ENCODE measurements at places on chromosomes 6 and 20.

GRCh38 chr6:137800762-137801161, 66.3 kb upstream of the TNFAIP3 start:
- no peak for DNase-seq

- DNase-seq: peak; percentile 36
Observed at GRCh38 chr6:159929819-159930218, 39.0 kb downstream of the MAS1 start.

- no peak for DNase-seq
Observed at GRCh38 chr6:18792866-18793265, 405.7 kb downstream of the RNF144B start.

DNA sequence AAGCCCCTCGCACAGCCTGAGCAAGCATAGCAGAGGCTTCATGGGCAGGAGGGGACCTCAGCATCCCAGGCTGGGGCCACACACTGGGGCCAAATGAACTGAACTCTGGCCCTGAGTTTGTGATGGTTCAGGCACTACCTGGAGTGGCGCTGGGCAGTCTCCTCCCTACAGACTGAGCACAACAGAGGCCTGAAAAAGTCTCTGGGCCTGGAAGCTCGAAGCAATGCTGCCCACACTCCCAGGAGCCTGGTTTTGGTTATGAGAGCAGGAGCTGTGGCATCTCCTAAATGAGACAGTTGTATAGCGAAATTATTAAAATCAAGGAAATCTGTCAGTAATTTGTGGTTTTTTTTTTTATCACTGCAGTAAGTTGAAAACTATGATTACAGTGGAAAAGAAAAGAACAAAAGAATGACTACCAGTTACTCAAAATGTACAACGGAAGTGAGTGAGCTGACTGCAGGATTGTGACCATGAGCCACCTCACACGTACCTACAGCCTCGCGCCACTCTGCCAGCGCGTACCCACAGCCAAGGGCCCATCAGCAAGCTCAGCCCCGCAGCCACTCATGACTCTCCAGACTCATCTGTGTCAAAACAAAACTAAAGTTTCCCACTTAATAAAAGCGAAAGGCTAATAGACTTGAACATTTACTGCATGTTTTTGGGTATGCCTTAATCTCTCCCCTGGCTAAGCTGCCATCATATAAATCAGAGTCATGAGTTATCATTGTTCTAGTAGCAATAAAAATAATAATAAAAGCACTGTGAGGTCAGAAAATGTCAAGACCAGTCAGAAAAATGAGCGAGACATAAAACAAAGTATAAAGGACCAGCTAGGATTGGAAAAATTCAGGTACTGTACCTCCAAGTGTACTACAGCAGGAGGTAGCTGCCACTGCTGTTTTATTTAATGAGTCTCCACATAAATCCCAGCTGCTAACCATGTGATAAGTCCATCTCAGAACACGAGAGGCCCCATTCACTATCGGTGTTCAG, 177.0 kb downstream of the FOXC1 start:
- DNase-seq: peak; percentile 38

DNA sequence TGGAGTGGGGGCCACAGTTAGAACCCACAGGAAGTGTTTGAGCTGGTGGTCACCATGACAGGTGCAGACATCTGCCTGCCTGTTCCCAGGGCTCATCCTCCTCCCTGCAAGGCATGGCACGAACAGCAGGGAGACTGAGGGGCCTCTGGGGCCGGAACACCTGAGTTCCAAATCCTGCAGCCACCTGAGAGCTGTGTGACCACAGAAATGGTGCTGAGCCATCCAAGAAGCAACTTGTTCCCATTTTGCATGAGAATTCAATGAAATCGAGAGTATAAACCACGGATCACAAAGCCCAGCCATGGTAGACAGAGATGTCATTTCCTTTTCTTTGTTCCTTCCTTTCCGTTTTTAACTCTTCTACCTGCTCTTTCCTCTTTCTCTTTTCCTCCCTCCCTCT, 268.6 kb downstream of the FOXA2 start:
- DNase-seq: no peak

DNA sequence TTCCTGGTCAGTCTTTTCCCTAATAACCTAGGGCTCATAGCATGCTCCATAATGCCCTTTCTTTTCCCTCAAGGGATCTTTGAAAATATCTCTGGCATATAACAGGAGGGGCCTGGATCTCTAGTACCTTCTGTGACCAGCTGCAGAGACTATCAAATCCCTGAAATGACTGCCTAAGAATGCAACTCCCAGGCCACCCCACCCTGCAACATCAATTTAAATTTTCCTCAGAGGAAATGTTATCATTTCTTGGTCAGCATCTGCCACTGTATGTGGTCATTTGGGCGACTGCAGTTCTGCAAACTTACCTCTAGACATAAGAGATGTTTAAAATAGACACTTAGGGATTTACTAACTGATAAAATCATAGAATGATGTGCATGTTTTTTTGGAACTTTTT, 200.2 kb downstream of the KCNQ5 start:
- no peak for DNase-seq

GRCh38 chr6:89375427-89376267, 23.1 kb upstream of the UBE2J1 start:
- DNase-seq: peak; percentile 67

- DNase-seq: no peak
Observed at GRCh38 chr6:111552958-111553357, 52.7 kb downstream of the TRAF3IP2 start.

DNA sequence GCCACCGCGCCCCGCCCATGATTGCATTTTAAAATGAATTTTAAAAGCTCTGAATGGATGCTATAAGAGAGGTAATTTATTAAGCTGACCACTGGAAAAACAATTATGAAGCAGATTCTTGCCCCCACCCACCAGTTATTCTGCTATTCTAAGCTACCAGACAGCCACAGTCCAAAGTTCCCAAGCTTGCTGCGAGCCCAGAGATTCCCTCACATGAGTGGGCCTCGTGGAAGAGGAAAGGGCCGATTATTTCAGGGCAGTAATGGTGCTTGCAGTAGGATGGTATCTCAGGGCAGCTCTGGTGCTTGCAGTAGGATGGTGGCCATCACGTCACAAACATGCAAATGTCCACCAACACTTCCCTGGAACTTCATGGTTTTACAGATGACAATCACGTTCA, 56.7 kb downstream of the SLC22A23 start:
- DNase-seq: no peak

- DNase-seq: peak; percentile 91
Observed at GRCh38 chr6:143806282-143807102, 36.6 kb upstream of the LTV1 start.

DNA sequence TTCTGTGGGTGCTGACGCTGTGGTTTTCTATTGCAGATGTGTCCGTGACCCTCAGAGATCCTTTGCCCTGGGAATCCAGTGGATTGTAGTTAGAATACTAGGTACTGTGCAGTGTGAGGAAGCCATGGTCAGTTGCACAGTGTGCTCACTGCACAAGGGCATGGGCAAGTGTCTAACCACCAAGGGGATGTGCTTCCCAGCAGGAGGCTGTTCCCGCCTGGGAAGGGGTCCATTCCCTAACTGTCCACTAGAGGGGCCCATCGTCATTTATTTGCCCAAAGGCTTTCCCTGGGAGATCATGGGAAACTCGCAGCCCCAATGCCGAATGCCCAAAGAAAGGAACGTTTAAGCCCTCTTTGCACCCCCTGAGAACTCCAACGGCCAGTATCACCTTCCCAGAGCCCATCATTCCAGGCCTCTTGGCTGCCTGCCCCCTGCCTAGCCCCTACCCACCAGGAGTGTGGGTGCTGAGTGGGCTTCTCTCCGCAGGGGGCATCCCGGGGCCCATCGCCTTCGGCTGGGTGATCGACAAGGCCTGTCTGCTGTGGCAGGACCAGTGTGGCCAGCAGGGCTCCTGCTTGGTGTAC, 26.2 kb downstream of the SLCO4A1 start:
- DNase-seq: peak; percentile 49

DNA sequence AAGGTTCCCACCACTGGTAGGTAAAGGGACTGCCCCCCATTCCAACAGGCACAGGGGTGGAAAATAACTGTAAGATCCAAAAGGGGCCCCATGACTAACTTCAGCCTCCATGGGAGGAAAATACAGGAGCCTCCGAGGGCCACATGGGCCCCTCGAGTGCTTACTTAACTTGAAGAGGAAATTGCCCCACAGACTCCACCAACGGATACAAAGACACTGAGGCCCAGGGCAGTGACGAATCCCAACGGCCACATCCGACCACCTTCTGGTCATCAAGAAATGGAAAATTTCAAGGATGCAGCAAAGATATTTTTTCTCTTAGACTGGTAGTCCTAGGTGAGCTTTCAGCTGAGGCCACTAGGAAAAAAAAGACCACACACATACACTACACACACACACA, 116.0 kb upstream of the MRPS10 start:
- DNase-seq: no peak

DNA sequence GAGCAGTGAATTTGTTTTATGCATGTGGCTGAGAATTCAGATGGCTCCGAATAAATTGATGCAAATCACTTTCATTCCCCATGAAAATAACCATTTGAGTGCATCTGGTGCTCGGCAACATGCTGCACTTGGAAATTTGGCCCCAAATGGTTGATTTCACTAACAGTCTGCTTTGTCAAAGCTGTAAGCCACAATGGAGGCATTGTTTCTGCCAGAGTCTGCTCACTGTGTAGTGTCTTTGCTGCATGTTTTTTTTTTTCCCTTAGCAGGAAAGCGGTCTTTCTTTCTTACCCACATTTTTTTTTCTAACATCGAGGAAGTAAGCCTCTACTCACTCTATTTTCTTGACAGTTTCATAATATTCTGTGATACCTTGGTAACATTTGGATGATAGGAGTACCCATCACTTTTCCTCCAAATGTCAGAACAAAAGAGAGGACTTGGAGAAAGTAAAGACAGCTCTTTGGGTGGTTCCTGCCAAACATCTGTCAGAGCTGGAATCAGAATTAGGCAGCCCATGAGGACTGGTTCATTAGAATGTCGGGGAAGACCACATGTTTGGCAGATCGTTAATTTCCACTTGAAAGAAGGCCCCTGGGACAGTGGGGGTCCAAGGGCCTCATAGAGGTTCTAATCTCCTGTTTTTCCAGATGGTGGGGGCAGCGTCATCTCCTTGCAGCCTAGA, 149.5 kb downstream of the DOK5 start:
- DNase-seq: no peak

DNA sequence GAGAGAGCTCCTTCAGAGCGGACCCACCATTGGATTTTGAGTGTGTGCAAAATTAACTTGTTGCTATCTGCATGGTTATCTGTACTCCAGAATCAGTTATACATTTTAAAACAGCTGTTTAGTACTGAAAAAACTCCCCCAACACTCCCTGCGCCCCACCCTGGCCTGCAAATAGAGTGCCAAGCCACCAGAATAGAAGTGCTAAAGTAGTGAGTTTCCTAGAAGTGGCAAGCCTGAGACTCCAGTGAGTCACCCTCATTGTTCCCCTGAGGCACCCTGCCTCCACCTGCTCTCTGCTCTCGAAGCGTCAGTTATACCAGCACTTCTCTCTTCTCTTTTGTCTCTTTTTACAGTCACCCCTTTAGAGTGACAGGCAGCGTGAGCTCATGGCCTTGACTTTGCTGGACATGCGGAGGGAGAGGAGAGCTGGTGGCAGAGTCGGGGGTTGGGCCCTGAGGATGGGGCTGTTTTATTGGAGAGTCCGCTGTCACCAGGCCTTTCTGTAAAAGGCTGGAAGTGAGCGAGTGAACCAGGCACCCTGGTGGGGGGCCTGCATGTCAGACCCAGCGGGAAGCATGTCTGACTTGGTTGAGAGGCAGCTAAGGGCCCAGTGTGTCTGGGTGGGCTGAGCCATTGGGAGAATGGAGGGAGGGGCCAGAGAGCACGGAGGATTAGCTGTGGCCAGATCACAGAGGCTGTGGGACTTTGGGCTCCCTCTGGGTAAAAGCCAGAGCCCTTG, 10.4 kb downstream of the IGF2R start:
- peak; percentile 76 for DNase-seq

GRCh38 chr6:130849594-130849993, 22.4 kb downstream of the SMLR1 start:
- no peak for DNase-seq

All from stimulated activated CD8-positive, alpha-beta memory T cell treated with anti-CD3 and anti-CD28 coated beads, Interleukin-4, amount 100 ng/mL, for 48 hours (primary cell).